ENCODE measurements at places on chromosomes 4 and X. TPM values are rescaled to one million over a fixed set of nuclear protein-coding genes. Genes with fewer than 3 reads are reported as not detected.

DNA sequence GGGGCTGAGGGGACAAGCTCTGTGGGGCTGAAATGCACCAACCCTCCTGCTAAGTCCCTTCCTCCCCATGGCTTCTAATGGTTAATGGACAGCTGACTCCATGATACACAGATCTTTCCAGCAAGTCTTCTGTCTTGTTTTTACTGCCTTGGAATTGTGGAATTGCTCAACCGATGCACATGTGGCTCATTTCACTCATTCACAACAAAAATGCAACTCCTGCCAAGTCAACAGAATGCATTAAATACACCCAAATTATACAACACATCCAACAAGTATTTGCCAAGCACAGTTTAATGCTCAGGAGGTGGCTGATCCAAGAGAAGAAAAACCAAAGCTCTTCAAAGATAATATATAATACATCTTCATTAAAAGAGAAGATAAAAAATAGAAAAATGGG, 61.9 kb upstream of the PAGE4 start:
- DNase-seq = no peak

DNA sequence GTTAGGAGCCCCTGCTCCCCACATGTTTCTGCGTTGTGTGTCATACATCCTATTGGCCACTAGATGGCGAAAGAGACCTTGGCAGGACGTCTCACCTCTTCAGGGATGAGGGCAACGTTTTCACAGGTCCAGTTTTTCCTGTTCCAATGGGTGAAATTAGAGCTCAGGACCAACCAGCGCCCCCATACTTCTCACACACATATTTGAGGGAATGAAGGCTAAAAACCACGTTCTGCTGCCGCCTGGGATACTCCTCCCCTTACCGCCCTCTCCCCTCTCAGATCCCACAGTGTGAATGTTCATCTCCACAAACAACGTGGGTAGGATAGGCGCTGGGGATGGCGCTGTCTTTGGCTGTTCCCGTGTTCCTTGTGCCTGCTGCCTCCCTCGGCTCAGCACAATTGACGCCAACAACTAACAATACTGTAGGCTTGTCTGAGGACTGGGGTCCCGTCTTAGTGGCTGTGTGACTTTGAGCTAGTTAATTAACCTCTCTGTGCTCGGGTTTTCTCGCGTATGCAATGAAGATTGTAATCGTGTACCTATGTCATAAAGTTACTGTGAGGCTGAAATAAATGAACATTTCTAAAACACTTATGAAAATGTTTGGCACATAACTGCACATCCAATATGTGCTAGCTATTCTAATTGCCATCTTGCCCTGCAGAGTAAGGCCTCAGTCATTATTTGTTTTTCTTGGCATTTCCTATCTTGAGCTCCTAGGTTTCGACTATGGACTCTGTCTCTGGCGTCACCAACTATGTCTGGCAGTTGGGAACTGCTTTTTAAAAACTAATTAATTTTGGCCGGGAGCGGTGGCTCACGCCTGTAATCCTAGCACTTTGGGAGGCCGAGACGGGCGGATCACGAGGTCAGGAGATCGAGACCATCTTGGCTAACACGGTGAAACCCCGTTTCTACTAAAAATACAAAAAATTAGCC, 181.3 kb upstream of the STK26 start:
- peak; percentile 59 for DNase-seq

- no peak for DNase-seq
Measured at GRCh38 chrX:139078761-139079280, 367.3 kb upstream of the FGF13 start.

Gene XKRX
- total RNA-seq = 2.6 TPM

Gene OPHN1
- total RNA-seq = 3.0 TPM

Gene XAGE1A
- not detected for total RNA-seq

GRCh38 chr4:87543835-87544461, 14.8 kb upstream of the SPARCL1 start:
- DNase-seq = peak; percentile 32

DNA sequence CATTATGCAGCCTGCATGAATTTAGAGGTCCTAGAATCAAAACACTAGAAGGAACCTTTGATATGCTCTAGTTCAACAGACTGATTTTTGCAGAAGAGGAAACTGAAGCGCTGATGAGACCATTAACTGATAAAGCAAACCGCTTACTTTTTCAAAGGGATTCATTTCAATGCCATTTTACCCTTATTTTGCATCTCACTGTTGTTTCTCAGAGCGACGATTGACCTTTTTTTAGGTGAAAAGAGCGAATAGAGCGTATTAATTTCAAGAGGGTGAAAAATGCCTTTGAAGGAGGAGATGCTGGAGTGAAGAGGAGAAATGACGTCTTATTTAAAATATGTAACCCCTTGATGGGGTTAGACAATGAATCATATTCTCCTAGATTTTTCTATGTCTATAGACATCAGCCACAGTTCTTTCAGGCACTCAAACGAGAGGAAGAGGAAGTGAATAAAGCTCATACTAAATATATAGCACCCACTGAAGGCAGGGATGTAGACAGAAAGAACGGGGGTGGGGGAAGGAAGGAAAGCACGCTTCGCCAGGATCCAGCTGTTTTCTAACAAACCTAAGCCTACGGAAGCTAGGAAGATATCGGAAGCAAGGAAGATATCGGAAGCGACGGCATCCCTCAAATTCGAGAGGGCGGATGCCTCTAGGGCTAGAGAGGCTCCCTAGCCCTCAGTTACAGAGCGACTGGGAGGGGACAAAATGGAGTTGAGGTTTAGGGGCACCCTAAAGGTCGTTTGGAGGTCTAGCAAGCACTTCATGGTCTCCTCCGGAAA, 848 bp downstream of the ACSL4 start:
- peak; percentile 2 for DNase-seq

- no peak for DNase-seq
Measured at GRCh38 chr4:124459941-124460310, 252.6 kb downstream of the ANKRD50 start.

Gene GC
- total RNA-seq = not detected
